IPS-NIHi11 (cell line): ENCODE measurements at places on chromosomes 11 and 22.

GRCh38 chr22:35154937-35155387, 89.0 kb downstream of the ISX start:
- peak; percentile 77 for DNase-seq

- peak; percentile 40 for DNase-seq
Observed at GRCh38 chr11:87722756-87723565, 452.3 kb downstream of the RAB38 start.

- DNase-seq: peak; percentile 11
Observed at GRCh38 chr22:24003887-24004286, 1.4 kb downstream of the GSTT4 start.

DNA sequence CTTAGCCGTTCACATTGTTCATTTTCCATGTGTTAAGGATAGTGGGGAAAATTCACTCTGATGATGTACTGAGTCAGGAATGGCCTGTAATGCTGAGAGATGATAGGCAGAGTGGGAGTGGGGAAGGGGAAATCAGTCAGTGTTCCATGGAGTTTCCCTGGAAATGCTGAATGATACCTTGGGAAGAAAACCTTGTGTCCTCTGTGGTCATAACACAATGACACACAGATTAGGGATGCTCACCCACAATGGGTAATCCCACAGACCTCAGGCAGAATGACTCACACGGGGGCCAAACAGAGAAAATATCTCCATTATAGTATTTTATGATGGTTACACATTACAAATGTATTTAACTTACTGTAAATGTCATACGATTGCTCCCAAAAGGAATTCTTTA, 118.0 kb downstream of the SNX19 start:
- no peak for DNase-seq

DNA sequence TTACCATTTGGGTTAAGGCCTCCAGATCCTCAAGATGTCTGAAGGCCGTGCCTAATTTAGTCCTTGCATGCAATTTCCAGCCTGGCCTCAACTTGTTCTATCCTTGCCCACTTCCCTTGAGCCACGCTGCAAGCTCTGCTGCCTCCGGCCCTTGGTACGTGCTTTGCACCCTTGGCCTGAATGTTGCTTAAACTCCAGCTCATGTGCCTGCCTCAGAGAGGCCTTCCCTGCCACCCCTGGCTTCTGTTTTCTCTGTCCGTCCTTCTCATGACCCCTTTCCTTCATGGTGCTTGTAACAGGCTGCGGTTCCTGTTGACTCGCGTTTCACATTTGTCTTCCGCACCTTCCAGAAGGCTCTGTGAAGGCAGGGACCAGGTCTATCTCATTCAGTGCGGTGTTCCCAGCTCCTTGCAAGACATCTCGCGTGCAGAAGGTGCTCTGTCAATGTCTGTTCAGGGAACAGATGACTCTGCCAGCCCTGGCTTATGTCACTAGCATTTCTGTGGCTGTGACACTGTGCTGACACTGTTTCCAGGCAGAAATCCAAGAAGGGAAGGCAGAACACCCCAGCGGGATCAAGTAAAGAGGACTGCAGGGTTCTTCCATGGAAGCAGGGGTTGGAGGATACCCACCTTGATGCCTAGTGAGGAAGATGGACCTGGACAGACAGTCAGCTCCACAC, 61.8 kb downstream of the FBLN1 start:
- no peak for DNase-seq

DNA sequence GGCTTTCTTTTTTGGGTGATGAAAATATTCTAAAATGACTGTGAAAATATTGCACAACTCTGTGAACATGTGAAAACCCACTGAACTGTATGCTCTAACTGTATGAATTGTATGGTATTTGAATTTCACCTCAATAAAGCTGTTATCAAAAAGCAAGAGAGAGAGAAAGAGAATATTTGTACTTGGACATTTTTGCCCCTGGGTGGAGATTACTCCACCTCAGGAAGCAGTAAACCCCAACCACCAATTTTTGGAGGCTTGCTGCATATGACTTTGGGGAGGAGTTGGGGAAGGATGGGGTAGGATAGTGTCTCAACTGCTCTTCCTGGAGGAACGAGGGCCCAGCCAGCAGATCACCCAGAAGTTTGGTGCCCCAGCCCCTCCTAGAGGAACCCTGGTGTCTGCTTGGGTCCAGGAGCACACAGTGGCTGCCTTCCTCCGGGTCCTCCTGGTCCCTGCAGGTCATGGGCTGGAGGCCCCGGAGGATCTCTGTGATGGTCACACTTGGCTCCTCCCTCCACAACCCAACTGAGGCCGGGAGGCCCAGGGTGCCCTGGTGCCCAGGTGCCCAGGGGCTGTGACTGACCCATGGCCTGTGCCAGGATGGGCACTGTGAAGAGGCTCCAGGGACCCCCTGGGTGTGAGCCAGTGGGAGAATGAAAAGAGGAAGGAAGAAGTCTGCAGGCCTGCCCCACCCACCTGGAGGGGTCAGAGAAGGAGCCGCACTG, 15.3 kb upstream of the PICK1 start:
- DNase-seq: no peak

DNA sequence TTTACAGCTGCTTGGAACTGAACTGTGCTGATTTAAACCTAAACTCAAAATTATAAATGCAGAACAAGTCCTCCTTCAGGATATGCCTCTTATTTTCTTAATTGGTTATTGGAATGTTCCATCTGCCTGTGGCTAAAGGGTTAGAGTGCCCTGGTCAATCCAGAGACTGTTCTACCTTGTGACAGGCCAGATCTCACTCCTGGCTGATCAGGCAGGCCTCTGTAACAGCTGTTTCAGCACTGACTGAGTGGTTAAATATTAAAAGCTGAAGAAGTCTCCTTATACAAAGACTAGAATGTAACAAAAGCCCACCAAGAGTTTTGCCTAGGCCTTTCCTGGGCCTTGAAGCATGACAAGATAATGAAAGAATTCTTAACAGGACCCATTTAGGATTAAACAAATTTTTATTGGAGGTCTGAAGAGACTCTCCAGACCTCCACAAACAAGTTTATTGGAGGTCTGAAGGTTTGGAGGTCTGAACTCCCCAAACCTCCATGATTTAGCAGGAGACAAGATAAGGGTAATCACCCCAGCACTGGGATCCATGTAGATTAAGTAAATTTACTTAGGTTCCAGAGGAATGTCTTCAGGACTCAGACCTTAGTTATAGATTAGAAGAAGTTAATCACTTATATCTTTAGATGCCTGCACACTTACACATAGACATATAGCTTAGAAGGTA, 35.8 kb downstream of the TMPRSS5 start:
- DNase-seq: no peak

DNA sequence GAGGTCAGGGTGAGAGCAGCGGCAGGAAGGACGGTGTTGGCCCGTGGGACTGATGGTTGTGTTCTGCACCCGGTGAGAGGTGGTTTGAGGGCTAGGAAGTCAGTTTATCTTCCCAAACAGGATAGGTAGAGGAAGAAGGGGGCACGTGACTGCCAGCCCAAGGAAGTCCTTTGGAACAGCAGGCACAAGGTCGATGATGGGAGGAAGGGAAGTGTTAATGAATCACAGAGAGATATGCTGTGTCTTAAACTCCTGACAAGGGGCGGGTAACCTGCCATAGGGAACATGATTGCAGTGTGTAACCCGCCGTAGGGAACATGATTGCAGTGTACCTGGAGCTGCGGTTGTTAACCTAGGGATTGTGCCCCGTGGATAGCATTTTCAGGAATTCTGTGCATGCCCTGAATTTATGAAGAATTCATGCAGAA, 49.0 kb downstream of the PRR5L start:
- no peak for DNase-seq

DNA sequence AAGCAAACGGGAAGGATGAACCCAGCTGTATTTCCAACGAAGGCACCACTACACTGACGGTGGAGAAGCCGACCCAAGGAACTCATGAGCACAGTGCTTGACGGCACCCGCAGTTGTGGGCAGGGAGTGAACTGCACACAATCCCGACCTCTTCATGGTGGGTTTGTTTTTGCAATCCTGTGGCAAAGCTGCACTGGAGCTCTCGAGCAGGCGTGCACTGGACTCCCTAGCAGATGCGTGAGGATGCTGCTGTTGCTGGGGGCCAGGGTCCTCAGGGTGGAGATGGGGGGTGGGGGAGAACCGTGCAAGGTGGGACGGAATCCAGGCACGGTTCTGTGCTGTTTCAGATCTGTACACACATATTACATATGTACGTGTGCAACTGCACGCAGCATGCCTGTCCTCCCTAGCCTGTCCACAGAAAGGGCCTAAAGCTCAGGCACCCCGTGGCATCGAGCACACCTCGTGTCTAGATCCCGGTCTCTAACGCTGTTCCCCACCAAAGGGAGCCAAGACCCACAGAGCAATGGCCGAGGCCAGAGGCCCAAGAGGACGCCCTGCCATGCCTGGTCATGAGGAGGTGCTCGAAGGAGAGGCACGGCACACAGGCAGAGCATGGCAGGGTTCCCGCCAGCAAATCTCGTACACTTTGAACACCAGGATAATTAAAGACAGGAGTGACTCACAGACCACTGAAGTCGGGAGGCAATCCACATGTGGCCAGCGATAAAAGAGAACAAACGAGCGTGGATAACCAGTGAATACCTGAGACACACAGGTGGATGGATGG, 17.6 kb downstream of the ALG12 start:
- DNase-seq: no peak

DNA sequence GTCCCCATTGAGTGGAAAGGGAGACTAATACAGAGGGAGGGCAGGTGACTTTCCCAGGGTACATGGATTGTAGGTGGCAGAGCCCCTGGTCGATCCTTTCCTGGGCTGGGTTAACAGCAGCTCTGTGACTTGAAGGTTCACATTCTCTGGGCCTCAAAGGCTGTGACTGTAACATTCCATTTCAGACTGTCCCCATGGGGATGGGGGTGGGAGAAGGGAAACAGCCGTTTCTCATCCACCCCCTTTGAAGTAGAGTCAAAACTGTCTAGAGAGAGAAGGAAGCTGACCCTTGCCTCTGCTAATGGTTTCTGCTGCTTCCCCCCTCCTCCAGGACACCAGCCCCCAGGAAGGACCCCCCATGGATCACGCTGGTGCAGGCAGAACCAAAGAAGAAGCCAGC, 19.2 kb downstream of the MICALL1 start:
- DNase-seq: no peak

GRCh38 chr11:2123628-2123960, 15.6 kb downstream of the IGF2 start:
- DNase-seq: no peak

DNA sequence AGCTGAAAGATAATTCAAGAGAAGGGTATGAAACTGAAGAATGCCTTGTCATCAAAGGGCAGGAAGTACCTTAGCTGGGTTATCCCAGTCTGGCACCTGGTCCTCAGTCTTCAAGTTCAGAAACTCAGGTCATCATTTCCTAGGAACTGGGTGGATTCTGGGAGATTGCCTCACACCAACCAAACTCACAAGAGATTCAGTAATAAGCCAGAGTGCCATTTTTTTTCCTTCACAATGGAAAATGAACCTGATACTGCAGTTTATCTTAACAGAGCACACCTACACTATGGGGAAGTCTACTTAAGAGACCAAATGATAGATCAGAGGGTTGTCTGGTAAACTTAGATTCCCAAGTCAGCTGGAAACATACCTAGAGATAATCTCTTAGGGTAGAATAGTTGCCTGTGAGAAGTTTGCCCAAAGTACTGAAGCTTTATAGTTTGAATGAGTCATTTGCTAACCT, 3.8 kb upstream of the BUD13 start:
- no peak for DNase-seq

DNA sequence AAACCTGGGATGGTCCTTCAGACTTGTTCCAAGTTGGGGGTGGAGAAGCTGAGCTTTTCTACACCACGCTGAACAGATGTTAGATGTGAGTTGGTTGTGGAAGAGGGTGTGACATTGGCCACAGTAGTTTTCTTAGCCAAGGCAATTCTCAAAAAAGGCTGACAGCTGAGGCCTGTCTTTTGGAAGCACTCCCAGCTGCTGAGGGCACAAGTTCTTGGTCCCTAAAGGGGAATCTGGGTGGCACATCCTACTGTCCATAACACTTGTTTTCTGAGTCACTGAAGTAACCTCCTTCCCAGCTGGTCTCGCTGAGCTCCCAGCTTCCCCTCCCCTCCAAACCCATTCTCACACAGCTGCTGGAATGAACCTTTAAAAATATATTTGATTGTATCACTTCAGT, 375.7 kb upstream of the KIRREL3 start:
- DNase-seq: no peak

DNA sequence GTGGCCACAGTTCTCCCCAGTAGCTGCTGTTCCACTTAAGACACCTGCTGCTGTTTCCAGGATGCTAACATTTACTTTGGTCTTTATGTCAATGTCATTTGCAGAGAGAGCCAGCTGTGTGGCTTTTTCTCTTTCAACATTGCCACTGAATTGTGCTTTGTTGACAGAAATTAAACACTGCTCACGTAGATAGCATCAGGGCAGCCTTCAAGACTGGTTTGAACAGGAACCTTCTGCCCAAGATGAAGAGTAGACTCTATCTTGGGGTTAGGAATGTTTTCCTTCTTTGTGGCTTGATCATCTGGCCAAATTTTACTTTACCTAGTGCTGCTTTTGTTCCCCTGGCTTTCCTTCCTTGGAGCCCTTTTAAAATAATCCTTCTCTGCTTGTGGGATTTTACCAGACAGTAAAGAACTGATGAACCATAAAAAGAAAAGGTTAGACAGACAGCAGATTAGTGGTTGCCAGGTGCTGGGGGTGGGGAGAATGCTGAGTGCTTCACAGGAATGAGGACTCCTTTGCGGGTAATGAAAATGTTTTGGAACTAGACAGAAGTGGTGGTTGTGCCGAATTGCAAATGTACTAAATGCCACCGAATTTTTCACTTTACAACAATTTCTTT, 22.7 kb upstream of the XBP1 start:
- DNase-seq: no peak

DNA sequence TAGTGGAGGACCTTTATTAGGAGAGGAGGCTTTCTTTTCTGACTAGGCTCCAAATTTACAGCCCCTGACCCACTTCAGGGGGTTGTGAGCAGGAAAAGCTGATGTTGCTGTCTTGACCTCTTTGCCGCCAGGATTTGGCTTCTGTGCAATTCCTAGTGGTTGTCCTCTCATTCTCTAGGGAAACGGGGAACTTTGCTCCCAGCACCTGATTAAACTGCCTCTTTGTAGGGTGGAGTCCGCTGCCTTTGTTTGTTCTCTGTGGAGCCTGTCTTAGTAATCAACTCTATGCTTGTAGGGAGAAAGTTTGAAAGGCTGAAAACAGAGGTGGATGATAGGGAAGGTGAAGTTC, 16.3 kb downstream of the CTNND1 start:
- no peak for DNase-seq

GRCh38 chr11:44516688-44517507, 48.6 kb upstream of the CD82 start:
- no peak for DNase-seq
